ENCODE measurements at places on chromosomes 7 and 10.
A peak's percentile ranks its signal among the peaks of the same experiment; 100 is the strongest.

- no peak for DNase-seq
These were observed 512 bp downstream of the OSBPL3 start for GRCh38 chr7:24979470-24979862.

DNA sequence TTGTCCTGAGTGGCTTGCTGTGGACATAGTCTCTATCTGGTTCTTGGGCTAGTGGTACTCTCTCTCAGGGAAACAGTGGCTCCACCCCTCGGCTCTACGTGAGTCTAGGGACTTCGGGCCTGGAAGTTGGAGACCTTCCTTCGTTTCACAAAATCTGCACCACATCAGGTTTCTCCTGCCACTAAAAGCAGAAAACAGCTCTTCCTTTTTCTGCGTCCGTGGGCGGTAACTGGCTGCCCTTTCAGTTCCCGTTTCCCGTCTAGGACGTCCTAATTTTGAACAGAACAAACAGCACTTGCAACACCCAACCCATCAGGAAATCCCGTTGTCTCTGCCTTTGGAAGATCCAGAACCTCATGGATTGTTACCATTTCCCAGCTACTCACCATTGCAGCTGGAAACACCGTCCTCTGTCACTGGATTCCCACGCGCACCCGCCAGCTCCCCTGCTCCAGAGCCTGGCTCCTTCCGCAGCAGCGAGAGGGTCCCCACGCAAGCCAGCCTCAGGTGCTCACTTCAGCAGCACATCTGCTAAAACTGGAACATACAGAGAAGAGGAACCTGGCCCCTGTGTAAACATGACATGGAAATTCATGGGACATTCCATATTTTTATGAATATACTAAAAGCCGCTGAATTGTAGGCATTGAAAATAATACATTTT lies 311.4 kb upstream of the AKR1E2 start:
- DNase-seq, result no peak

GRCh38 chr7:105389088-105389650 lies 448 bp upstream of the SRPK2 start:
- no peak for DNase-seq

DNA sequence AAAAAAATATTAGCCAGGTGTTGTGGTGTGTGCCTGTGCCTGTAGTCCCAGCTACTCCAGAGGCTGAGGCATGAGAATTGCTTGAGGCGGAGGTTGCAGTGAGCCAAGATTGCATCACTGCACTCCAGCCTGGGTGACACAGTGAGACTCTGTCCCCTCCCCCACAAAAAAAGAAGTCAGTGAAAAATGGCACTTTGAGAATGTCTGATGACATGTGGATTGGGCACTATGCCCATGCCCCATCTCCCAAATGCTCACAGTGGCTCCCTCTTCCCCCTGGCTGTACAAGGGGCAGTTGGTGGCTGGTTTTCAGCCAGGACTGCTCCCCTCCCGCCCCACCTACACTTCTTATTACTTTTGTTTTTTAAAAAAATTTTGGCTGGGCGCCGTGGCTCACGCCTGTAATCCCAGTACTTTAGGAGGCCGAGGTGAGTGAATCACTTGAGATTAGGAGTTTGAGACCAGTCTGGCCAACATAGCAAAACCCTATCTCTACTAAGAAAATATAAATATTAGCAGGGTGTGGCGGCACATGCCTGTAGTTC lies 26.1 kb downstream of the IL15RA start:
- no peak for DNase-seq

DNA sequence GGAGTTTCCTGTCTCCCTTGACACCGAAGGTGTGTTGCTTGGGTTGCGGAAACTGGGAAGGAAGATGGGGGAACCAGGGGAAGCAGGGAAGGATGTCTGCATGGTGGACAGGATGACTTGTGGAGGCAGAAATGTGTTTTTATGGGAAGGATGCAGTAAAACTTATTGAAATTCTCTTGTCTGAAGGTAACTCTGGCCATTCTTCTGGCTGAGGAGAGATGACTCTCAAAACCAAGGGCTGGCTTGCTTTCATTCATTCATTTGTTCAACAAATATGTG lies 1.5 kb downstream of the UBTD1 start:
- DNase-seq, result no peak

DNA sequence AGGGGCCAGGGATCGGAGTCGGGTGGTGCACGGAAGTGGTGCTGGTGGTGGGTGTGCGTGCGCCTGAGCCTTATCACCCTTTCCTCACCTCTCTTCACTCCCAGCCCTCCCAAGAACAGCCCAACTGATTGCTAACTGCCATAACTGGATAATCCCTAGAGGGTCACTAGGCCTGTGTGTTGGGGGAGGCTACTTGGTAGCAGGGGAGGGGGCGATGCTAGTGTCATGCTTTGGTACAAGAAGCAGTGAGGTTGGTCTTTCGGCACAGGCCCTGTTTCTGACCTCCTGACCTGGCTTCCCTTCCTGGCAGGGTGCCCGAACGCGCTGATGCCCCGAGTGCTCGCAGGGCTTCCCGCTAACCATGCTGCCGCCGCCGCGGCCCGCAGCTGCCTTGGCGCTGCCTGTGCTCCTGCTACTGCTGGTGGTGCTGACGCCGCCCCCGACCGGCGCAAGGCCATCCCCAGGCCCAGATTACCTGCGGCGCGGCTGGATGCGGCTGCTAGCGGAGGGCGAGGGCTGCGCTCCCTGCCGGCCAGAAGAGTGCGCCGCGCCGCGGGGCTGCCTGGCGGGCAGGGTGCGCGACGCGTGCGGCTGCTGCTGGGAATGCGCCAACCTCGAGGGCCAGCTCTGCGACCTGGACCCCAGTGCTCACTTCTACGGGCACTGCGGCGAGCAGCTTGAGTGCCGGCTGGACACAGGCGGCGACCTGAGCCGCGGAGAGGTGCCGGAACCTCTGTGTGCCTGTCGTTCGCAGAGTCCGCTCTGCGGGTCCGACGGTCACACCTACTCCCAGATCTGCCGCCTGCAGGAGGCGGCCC lies 652 bp downstream of the KAZALD1 start:
- no peak for DNase-seq

GRCh38 chr10:49356181-49356580 lies 39.7 kb downstream of the DRGX start:
- DNase-seq, result no peak

- no peak for DNase-seq
These were observed 14.5 kb downstream of the ADK start for GRCh38 chr10:74165530-74165901.

GRCh38 chr10:6014241-6014761 lies 37.0 kb upstream of the IL15RA start:
- DNase-seq, result no peak

GRCh38 chr10:118307859-118308258 lies 34.3 kb downstream of the FAM204A start:
- no peak for DNase-seq

- no peak for DNase-seq
These were observed 24.3 kb downstream of the BTBD16 start for GRCh38 chr10:122295451-122295809.

GRCh38 chr10:103936022-103936421 lies 18.0 kb upstream of the STN1 start:
- no peak for DNase-seq

DNA sequence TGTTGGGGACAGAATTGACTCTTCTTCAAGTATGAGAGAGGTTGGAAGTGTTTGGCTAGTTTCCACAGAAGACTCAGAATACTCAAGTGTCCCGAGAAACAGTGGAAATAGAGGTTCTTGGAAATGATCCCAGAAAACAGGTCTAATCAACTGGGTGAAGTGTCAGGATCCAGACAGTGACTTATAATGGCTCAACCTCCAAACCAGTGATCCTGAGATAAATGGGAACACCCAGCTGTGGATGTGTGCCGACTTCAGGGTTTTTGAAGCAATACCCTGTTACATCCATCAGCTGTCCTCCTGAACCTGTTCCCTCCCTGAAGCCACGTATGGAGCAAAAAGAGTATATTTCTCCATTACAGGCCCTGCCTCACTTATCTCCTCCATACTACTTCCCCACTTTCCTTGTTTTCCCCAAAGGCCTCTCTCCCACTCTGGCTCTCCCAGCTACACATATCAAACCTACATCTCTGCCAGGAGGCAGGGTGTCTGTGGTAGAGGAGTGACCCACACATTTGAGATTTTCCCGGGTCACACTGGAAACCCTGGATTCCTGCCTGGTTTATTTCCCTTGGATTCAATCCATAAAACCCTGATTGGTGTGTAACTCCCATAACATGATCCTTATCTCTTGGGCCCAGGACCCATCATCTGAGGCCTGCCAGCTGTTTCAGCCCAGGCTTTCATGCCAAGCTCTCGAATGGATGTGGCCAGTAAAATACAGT lies 17.6 kb upstream of the ELOVL3 start:
- DNase-seq, result no peak

DNA sequence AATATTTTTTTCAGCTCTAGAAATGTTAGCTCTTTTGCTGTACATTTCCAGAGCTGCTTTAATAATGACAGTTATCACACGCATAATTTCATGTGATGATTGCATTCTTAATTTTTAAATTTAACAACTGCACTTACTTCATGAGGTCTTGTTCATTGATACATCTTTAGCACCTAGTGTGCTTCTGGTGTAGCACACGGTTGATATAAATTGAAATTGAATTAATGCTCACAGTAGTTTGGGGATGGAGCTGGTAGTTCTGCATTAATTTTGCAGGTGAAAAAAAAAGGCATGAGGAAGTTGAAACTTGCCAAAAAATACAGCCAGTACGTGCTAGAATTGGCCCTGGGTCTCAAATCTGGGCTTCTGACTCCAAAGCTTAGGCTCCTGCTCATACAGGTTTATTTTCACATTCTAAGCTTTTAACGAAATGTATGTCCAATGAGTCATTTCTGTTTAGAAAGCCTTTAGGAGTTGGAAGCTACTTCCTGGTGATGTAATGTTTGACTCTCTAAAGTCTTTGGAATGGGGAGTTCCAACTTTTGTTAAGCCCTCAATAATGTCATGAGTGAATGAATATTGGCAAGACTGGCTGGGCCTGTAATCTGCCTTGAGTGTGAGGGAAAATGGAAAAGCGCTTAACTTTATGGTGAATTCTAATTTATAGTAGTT lies 62.5 kb downstream of the DAGLB start:
- peak; percentile 94 for DNase-seq

GRCh38 chr10:22222236-22223190 lies 4.7 kb upstream of the EBLN1 start:
- DNase-seq, result no peak

GRCh38 chr10:89163265-89163995 lies 43.7 kb downstream of the CH25H start:
- DNase-seq, result no peak

GRCh38 chr7:134552105-134552504 lies 3.2 kb downstream of the AKR1B15 start:
- DNase-seq, result no peak

DNA sequence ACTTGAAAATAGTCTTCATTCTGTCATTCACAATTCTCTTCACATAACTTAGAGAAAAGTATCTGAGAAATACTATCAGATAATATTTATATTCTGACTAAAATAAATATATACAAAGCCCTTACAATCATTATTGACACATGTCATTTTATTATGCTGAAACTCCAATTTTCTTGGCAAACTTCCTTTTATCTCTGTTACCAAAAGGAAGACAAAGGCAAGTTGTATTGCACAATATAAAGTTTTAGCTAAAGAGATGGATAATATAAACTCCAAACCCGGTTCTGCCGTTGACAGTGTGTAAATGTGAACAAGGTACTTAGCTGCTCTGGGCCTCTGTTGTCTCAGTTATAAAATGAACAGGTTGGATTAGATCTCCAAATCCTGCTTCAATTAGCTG lies 99.0 kb upstream of the MDFIC start:
- no peak for DNase-seq

- no peak for DNase-seq
These were observed 760 bp downstream of the CBX3 start for GRCh38 chr7:26202019-26202990.

GRCh38 chr10:99930731-99931550 lies 78.8 kb downstream of the DNMBP start:
- no peak for DNase-seq

DNA sequence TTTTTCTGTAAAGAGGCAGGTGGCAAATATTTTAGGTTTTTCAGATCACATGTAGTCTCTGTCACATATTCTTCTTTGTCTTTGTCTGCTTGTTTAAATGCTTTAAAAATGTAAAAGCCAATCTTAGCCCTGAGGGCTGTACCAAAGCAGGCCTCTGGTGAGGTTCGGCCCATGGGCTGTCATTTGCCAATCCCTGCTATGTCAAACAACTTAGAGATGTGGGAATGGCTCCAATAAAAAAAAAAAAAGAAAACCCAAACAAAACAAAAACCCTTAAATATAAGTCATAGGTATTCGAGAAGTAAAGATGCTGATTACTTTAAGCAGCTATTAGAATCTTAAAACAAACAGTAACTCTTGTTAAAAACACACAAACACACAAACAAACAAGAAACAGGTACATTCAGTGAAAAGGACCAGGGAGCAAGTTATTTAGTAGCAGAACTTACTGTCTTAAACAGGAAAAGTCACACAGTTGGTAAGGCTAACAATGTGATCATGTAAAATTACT lies 61.4 kb upstream of the NAMPT start:
- DNase-seq, result no peak

DNA sequence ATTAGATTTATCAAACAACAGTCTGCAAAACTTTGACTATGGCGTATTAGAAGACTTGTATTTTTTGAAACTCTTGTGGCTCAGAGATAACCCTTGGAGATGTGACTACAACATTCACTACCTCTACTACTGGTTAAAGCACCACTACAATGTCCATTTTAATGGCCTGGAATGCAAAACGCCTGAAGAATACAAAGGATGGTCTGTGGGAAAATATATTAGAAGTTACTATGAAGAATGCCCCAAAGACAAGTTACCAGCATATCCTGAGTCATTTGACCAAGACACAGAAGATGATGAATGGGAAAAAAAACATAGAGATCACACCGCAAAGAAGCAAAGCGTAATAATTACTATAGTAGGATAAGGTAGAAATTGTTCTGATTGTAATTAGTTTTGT lies 31.4 kb downstream of the LRRC17 start:
- no peak for DNase-seq

DNA sequence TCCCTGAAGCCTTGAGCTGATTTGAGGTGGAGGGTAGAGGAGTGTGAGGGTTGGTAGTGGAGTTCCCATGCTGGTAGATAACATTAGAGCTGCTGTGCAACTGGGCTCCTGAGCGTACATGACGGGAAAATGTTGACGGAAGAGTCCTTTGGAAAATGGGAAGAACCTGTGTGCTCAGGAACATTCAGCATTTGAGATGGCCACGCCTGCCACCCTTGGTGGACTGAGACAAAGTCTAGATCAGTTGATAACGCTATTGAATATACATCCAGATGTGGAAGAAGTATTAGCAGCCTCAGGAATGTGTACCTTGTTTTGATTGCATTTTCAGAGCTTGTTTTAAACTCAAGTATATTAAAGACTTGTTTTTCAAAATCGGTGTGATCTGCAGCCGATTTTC lies 16.1 kb downstream of the PCBD1 start:
- DNase-seq, result no peak

- DNase-seq, result no peak
These were observed 42.6 kb downstream of the CNOT4 start for GRCh38 chr7:135467207-135467711.

DNA sequence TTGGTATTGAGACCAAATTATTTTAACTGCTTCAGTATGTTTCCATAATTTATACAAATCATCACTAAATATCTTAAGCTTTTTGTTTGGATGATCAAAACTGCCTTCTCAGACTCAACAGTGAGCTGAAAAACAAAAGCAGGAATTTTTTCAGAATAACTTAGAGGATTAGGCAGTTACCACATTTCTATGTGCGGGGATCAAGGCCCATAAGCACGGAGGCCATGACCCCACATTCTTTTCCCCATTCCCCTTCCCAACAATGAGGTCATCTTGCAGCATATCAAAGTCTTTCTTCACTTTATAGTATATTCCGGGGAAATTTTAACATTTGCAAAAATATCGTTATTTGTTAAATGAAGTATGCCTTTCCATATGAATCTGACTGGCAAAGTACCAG lies 125.8 kb downstream of the ELMO1 start:
- DNase-seq, result peak; percentile 66

- no peak for DNase-seq
These were observed 45.4 kb upstream of the GRM3 start for GRCh38 chr7:86598311-86598710.
